ENCODE measurements at places on chromosomes 16 and 17. TPM values are rescaled to one million over a fixed set of nuclear protein-coding genes. Genes with fewer than 3 reads are reported as not detected.
A peak's percentile ranks its signal among the peaks of the same experiment; 100 is the strongest.

Gene SPG7
- total RNA-seq: 150 TPM

Gene KRTAP4-5
- total RNA-seq: not detected

DNA sequence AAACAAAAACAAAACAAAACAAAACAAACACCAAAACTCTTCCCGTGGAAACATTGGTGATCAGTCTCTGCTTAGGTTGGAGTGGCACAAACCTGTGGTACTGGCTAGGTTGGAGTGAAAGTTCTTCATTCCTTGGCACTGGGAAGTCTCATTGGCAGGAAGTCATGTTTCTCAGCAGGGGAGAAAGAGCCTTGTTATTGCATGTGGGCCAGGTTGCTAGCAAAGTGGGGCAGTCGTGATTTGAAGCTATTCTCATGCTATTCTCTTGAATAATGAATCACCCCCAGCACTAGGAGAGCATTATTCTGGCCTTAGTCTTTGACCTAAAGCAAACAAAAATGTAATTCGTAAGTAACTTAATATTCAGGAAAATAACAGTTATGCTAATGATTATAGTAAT is 24.3 kb upstream of the B4GALNT2 start:
- DNase-seq: no peak

GRCh38 chr16:77711179-77711578 is 11.1 kb upstream of the NUDT7 start:
- DNase-seq: no peak

Gene CMTM2
- not detected for total RNA-seq

Gene CES3
- total RNA-seq: 2.5 TPM

DNA sequence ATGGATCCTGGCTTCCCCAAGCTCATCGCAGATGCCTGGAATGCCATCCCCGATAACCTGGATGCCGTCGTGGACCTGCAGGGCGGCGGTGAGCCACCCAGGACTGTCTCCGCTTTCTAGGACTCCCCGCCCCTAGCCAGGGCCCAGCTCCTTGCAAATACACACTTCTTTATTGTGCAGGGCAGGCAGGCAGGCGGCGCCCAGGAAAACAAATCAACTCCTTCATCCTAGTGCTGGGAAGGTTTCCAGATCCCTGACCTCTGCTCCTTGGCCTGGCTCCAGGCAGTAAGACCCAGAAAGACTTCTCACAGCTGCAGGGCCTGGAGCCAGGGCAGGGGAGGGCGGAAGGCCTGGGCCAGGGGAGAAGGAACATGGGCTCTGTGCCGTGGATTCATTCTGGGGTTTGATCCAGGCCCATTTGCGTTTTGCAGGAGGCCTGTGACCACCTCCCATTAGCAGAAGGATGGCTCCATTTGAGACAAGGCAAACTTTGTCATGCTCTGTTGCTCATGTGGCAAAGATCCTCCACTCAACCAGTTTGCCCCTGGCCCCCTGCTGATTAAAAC is 6.0 kb upstream of the LPCAT2 start:
- peak; percentile 95 for DNase-seq

Gene SRSF1
- 214 TPM for total RNA-seq

DNA sequence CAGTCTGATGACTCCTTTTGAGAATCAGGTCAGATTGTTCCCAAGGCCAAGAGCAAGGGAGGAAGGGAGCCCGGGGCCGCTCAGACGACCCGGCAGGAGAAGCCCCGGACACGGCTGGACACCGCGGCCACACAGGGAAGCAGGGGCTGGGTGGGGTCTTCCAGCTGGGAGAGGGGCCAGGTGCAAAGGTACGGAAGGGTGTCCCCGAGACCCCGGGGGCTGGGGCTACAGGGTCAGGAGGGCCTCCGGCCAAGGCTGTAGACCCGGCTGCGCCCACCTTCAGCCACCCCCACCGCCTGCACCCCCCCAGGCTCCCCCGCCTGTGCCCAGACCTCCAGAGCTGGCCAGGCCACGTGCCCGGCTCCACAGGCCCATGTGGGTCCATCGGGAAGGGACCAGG is 21.9 kb upstream of the C1QTNF8 start:
- DNase-seq: no peak

DNA sequence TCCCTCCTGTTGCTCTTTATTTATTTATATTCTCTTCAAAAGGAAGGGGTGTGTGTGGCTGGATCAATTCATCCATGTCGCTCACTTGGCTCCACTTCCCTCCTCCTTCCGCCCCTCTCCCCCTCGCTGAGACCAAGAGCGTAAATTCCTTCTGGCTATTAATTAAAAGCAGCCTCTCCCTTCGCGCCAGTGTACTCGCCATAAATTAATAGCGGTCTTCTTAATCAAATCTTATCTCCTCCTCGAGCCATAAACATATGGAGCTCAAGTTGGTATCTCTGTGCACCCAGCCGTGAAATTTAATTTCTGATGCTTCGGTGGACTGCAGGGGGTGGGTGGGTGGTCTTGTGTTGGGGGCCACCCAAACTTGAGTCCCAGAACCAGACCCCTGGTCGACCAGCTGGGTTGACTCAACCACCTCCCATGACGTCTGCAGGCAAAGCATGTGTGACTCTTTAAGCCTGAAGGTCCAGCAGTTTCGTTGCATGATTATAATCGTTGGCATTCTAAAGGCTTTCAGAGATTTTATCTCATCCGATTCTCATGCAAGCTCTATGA is 57.9 kb downstream of the SDK2 start:
- DNase-seq: no peak

DNA sequence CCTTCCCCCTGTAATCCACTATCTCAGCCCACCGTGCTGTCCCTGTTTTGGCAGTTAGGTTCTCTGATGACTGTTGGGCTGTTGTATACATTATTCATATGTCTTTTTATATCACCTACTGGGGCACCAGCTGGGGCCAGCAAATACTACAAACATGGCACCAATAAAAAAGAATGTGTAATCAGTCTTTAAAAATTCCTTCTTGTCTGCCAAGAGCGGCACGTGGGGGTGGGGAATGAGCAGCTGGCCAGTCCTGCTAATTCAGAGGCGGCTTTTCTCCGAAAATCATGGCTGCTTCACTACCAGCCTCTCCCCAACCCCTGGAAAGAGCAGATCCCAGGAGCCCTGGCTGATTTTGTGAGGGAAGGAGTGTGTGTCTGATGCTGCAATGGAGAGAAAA is 77.7 kb upstream of the EEF2KMT start:
- no peak for DNase-seq

DNA sequence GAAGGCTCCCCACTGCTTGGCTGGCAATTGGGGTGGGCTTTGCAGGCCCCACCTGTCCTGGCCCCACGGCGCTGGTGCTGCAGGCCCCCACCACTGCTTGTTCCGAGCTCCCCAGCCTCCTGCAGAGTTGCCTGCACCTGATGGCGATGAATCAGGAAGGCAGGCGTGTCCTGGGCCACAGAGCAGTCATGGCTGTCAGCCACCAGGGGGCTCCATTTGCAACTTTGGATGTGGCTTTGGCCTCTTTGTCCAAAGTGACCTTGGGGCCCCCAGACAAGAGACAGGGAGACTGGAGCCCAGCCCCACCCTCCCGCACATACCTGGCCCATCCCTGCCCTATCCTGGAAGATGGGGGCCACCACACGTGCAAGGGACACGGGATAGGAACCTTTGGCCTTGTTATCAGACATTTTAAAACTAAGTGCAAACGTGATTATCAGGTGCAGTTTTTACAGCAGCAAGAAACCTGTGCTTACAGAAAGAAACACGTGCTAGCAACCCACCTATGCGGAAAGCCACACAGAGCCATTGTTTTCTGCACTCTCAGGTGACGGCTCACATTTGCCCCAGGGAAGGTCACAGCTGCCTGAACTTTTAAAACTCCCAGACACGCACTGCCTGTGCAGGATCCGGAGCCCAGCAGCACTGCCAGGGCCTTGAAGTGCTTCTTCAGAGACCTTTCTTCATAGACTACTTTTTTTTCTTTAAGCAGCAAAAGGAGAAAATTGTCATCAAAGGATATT is at the start of gene DNASE1:
TSS of gene DNASE1 (plus strand) at position 443 of the 743 bp plus-strand sequence. CDS start 683 bp downstream, outside the sequence.
- peak; percentile 71 for DNase-seq

GRCh38 chr17:63150994-63151464 is 185.0 kb downstream of the TANC2 start:
- DNase-seq: no peak

DNA sequence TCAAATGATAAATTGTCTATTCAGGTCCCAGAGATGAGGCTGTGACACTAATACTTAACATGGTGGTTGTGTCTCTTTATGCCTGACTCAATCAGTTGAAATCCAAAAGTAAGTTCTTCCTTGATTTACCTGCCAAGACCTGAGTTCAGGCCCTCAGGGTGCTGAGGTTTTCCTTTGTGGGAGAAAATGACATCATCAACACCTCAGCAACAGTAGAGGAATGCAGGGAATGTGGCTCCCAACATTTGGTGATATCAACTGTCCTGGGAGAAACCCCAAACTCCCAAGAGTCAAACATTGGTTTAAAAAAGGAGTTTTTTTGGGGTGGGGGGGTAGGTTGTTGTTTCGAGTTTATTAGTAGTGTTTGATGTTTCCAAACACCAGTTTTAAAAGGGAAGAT is 14.7 kb downstream of the RNF43 start:
- DNase-seq: no peak

- peak; percentile 95 for DNase-seq
These were observed 12.1 kb downstream of the HSD3B7 start for GRCh38 chr16:30996985-30997724.

DNA sequence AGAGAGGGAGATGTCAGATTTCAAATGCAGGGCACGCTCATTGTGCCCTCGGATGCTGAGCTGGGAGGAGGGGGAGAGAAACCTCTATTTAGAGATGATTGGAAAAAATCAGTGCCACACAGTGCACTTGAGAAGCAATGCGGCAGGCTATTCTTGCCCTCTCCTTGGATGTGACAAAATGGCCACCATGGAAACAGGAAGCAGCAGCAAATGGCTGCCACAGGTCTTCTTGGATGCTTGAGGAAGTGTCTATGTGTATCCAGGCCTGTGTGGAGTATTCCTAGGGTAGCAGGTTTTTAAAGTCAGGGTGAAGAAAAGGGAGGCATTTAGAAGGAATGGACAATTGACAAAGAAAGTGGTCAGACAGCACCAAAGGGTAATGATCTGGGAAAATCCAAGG is 340.1 kb upstream of the ZFHX3 start:
- no peak for DNase-seq

- DNase-seq: no peak
These were observed 29.9 kb downstream of the SMARCE1 start for GRCh38 chr17:40617678-40618240.

GRCh38 chr16:77834635-77835540 is 46.5 kb downstream of the VAT1L start:
- DNase-seq: no peak

DNA sequence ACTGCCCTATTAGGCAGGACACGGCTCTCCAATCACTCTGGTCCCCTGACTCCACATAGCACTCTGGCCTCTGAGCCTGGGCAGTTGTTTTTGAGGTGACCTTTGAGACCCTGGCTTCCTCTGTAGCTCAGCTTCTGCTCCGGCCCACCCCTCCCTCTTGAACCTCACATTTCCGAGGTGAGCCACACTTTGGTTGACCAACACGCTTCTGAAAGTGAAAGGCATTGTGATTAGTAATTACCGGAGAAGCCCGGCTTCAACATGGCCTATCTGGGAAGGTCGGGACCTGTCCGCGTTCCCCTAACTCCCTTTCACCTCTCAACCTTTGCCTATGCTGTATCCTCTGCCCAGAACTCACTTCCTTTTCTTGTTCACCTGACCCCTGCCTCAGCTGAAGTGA is 10.3 kb upstream of the ITGAX start:
- no peak for DNase-seq

Gene UNC13D
- total RNA-seq: 10.2 TPM

DNA sequence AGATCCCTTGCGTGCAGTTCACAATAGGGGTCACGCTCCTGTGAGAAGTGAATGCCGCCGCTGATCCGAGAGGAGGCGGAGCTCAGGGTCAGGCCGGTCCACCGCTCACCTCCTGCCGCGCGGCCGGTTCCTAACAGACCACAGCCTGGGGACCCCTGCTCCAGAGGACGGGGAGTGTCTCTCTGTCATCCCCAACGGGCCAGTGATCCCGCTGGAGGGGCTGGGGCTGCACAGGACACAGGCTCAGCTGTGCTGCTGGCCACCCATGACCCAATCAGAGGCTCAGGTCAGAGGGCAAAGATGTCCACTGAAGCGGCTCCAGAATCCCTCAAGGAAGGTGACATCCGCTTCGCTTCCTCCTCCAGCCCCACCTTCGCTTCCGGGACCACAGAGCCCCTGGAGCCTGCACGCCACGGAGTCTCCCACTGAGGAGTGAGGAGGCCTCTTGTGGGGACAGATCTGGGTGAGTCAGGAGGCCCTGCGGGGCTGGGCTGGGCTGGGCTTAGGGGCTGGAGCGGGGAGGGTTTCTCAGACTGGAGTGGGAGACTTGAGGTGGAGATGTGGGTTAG is 115.4 kb downstream of the METRNL start:
- DNase-seq: peak; percentile 63

GRCh38 chr17:59527325-59527917 is 38.0 kb upstream of the DHX40 start:
- DNase-seq: no peak

Gene NOXO1
- total RNA-seq: not detected

Gene KRT27
- total RNA-seq: 0.55 TPM

DNA sequence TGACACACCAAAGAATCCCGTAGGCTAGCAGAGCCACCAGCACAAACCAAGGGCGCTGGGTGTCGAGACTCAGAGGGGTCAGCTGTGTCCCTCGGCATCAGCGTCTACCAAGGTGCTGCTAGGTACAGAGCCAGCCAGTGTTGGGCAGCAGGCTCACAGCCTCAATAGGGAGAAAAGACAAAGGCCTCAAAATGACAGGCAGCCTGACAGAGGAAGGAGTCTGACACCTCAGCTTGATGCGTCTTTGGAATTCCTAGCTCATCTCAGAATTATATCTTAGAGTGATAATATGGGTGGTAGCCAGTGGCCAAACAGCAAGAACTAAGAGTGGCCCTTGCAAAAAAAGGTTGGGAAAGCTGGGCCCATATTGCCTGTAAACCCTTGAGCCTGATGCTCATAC is 45.9 kb downstream of the HS3ST3B1 start:
- no peak for DNase-seq

DNA sequence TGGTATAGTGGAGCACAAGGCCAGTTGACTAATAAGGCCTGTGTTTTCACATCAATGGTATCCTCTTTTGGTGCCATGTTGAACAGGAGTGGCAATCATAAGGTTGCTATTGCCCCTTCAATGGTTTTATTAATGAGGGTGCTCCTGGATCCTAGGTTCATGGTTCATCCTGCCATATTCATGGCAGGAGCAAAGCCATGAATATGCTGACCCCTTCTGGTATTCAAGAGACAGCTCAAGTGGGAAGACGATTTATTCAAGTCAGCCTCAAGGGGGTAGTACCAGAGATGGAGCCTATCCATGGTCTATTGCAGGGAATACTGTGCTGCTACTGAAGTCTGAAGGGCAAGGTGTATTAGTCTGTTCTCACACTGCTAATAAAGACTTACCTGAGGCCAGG is 2.6 kb downstream of the ABCA9 start:
- no peak for DNase-seq

- DNase-seq: peak; percentile 84
These were observed 24.0 kb downstream of the LIMD2 start for GRCh38 chr17:63675607-63676546.

GRCh38 chr17:47240806-47241205 is 12.8 kb upstream of the ITGB3 start:
- no peak for DNase-seq

Data from sigmoid colon (tissue), 7 donors.